ENCODE measurements at places on chromosomes 12 and 14. TPM values are rescaled to one million over a fixed set of nuclear protein-coding genes. Genes with fewer than 3 reads are reported as not detected.

DNA sequence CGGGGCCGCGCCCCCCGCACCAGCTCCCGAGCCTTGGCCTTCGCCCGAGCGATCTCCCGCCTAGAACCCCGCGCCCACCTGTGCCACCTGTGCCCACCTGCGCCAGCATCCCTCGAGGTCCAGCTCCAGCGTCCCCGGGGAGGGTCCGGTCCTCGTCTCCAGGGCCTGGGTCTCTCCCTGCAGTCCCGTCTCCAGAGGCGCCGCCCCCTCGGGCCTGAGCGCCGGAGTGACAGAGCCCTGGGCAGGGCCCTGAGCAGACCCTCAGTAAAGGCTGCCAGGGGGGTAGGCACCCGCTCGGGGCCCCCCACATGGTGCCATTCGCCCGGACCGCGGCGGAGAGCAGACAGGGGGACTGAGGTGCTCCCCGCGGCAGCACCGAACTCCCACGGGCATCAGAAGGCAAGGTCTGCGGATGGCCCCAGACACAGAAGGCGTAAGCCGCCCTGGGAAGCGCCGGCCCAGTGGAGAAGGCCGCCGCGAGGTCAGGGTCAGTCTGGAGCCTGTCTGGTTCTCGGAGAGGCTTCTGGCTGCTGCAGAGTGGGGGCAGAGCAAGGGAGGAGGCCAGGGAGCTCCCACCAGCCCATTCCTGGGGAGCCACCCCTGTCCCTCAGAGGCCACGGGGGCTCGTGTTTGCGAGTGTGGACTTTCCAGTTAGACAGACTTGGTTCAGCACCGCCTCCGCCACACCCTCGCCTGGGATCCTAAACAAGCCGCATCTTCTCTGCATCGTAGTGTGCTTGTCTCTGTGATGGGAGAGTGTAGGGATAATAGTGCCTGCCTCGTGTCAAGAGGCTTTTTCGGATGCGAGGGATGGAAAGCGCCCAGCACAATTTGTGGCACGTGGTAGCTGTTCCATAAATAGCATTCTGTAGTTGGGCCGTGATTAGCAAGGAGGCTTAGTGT lies 1.1 kb upstream of the PPP1R13B start:
- peak; percentile 65 for DNase-seq

DNA sequence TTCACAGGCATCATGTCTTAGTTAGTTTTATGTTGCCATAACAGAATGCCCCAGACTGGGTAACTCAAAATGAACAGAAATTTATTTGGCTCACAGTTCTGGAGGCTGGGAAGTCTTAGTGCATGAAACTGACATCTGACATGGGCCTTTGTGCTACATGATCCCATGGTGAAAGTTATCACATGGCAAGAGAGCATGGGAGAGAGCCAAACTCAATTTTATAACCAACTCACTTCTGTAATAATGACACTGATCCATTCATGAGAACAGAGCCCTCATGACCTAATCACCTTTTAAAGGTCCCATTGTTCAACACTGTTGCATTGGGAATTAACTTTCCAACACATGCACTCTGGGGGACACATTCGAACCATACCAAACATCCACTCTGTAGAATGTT lies 1015.1 kb downstream of the DIO2 start:
- no peak for DNase-seq

GRCh38 chr14:64817631-64818030 lies 62.1 kb downstream of the SPTB start:
- no peak for DNase-seq

DNA sequence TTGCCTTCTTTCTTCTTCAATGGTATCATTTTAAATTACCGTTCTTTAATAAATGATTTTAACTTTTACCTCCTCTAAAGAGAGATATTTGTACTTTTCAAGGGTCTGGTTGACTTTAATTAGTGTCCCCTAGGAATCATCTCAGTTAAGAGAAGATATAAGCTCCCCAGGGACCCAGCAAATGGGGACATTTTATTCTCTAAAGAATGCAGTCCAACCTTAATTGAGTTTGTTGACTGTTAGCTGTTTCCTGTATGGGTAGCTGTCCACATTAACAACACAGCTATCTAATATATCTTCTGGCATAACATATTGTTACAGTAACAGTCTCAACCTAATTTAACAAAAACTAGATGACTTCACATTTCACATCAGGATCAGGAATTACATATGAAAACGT lies 241.6 kb upstream of the NPAS3 start:
- no peak for DNase-seq

DNA sequence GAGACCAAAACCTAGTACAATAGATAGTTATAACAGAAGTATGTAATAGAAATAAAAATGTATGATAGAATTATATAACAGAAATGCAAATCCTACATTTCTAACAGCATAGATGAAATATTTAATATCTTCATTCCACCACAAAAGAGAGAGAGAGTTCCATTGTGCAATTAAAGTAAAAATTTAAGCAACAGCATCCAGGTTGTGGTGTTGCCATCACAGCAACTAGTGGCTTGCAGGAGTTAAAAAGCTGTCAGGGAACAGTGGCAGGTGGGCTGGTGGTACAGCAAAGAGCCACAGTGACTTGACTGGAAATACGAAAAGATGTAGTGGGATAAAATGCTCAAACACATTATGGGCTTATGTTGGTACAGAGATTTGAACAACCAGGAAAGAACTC lies 57.1 kb upstream of the MDM1 start:
- DNase-seq: no peak

GRCh38 chr12:12180136-12180535 lies 86.7 kb downstream of the LRP6 start:
- no peak for DNase-seq

KLRK1 gene
- 1.2 TPM for total RNA-seq

EIF2S1 gene
- total RNA-seq: 101 TPM

KLRB1 gene
- total RNA-seq: 0.38 TPM

GPRC5D gene
- not detected for total RNA-seq

EIF2S3B gene
- 0.62 TPM for total RNA-seq

EML5 gene
- total RNA-seq: 0.27 TPM

All from Right ventricle myocardium inferior (tissue), 1 donor.